ENCODE measurements at places on chromosomes 6 and 20.

DNA sequence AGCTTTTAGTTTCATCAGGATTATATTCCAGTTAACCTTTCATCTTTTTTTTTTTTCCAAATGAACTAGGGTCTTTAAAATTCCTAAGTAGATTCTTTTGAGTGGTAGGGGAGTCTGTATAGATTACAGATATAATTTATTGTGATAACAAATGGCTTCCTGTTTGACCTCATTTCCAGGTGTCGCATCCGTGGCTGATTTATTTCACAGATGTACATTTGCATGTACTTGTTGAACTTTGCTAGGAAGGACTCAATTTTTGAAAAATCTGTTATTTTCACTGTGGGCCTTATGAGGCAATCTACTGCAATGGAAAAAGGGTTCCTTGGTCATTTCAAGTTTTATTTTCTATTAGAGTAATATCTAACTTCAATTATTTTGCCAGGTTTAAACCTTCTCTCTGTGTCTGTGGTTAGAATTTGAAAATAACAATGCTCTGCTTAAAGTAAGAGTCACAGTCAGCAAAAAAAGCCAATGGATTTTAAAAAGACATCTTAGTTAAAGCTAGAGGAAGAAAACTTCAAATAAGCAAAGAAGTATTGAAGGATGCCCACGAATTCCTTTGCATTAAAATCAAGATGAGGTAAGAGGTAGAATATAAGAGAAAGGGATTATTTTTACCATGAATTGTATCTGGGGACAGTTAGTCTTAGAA is 57.9 kb downstream of the SAMD5 start:
- DNase-seq: no peak

- DNase-seq: no peak
These were observed 51.7 kb downstream of the VSTM2L start for GRCh38 chr20:37954626-37955025.

GRCh38 chr6:135004399-135004798 is 50.2 kb downstream of the HBS1L start:
- DNase-seq: no peak

- DNase-seq: no peak
These were observed 31.6 kb upstream of the SNX9 start for GRCh38 chr6:157791450-157791849.
